ENCODE measurements at places on chromosomes 12 and 14.
A peak's percentile ranks its signal among the peaks of the same experiment; 100 is the strongest.

DNA sequence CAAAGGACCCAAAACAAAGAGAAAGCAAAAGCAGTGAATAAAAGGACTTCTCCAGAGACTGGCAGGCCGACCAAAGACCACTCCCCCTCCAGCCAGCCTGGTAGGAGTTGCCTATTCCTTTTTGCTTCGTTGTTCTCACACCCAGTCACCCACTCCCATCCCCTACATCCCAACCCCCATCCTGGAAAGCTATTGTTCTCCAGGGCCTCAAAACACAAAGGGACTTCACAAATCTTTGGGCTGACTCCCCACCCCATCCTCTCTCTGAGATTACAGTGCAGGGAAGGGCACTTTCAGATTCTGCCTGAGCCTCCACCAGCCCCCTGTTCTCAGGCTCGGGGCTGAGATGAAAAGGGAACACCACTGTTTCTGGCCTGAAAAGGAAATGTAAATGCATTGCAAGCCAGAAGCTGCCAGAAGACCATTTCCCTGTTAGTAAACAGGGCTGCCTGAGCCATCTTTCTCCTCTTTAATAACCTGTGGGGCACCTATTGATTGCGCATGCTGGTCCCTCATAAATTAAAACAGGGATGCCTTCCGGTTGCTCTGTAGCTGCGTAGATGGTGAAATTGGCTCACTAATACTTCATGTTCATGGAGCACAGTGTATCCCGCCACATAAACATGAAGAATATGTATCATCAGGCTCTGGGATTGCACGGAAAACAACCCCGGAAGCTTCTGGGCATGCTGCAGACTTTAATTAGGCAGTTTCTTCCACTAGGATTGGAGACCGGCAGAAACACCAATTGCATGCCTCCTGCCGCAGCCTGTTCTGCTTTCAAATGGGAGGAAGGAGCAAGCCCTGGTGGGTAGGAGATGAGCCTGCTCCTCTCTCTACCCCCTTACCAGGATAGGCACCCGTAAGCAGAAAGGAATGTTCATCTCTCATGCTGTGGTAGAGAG lies 130.3 kb upstream of the FUT8 start:
- peak; percentile 82 for DNase-seq

- DNase-seq, result no peak
Observed at GRCh38 chr12:70002097-70002911, 177.3 kb downstream of the MYRFL start.

GRCh38 chr14:51733147-51733546 lies 81.4 kb downstream of the FRMD6 start:
- DNase-seq, result no peak

- DNase-seq, result no peak
Observed at GRCh38 chr14:61489512-61489911, 168.1 kb downstream of the PRKCH start.

DNA sequence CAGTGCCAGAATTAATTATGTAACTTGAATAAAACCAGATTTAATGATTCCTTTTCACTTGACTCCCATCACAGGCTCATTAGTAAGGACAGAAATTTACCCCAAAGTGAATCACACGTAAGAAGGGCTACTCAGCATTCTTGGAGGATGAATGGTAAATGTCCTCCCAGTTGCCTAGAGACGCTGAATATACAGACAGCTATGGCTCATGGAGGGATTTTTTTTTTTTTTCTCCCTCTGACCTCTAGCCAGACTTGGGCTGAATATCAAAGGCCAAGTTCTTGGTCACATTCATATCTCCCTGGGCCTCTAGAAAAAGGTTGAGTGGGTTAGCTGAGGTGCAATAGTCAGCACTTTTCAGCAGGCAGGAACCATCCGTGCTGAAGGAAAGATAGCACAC lies 77.5 kb downstream of the PHLDA1 start:
- DNase-seq, result no peak

GRCh38 chr14:77416836-77417235 lies 6.5 kb downstream of the NOXRED1 start:
- DNase-seq, result no peak

GRCh38 chr12:126915309-126915708 lies 1351.7 kb upstream of the TMEM132C start:
- no peak for DNase-seq

- DNase-seq, result no peak
Observed at GRCh38 chr14:53534841-53535240, 381.7 kb upstream of the DDHD1 start.
